Right renal pelvis (tissue), 4 donors: ENCODE measurements at places on chromosomes 7 and 10. TPM values are rescaled to one million over a fixed set of nuclear protein-coding genes. Genes with fewer than 3 reads are reported as not detected.

- DNase-seq, result no peak
Measured at GRCh38 chr10:47262606-47263533, 37.1 kb upstream of the GDF10 start.

- no peak for DNase-seq
Measured at GRCh38 chr7:19914866-19915265, 141.4 kb upstream of the TMEM196 start.

Gene CALD1
- 254 TPM for polyA plus RNA-seq

- DNase-seq, result no peak
Measured at GRCh38 chr7:4470246-4470645, 211.8 kb upstream of the FOXK1 start.

- DNase-seq, result no peak
Measured at GRCh38 chr7:112997831-112998230, 88.8 kb downstream of the GPR85 start.

- no peak for DNase-seq
Measured at GRCh38 chr10:57320416-57320815, 947.3 kb downstream of the IPMK start.

DNA sequence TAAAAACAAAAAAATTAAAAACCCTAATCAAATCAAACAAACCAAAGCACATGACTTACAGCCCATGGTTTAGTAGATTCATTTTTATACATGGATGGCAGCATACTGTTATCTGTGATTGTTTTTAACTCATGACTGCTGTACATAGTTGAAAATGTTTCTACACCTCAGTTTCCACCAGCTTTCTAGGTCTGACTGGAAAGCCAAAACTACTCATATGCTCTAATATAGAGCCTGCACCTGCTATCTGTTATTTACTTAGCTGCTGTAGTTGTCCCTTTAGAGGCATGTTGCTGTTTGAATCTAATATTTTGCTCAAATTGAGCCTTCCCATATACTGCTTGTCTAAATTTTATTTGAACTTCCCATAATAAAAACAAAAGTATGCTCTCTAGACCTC lies 289.9 kb upstream of the LRRN3 start:
- no peak for DNase-seq

- DNase-seq, result no peak
Measured at GRCh38 chr10:51241461-51241860, 167.2 kb downstream of the PRKG1 start.

Gene STAMBPL1
- 1.9 TPM for polyA plus RNA-seq

DNA sequence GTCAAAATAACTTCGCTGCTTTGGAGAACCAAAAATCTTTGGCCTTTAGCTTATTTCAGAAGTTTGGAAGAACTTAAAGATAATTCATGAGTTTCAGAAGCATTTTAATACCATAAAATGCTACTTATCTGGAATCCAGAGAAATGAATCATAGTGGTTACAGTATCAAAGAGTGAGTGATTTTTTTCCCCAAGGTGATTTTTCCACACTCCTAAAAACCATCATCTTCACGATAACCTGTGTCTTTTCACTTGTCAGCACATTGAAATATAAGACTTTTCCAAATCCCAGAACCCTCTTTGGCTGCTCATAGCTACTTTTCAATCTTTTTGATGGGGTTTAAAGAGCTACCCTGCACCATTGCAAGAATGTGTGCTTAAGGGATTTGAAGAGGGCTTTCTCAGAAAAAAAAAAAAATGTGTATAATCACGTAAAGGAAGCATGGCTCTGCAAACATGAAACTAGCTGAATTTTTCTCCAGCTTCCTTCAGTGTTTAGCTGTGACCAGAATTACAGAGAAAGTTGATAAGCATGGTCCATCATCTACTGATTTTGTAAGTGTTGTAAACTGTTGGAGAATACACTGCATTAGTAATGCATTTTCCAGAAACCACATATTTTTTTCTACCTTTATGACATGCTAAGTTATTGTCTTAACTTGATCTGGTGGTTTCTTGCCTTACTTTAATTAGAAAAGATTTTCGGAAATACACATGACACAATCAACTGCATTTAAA lies 134.9 kb downstream of the BICC1 start:
- DNase-seq, result no peak

- DNase-seq, result no peak
Measured at GRCh38 chr7:93566876-93567275, 7.6 kb downstream of the CALCR start.

Gene BAMBI
- 44.5 TPM for polyA plus RNA-seq

Gene ACTA2
- polyA plus RNA-seq, result 209 TPM

- no peak for DNase-seq
Measured at GRCh38 chr7:155729847-155730246, 82.4 kb downstream of the SHH start.

Gene TUBAL3
- 0.38 TPM for polyA plus RNA-seq

- no peak for DNase-seq
Measured at GRCh38 chr10:14296065-14296709, 34.5 kb downstream of the FRMD4A start.

GRCh38 chr10:17394854-17395253 lies 59.5 kb downstream of the ST8SIA6 start:
- DNase-seq, result no peak

Gene PPP1R17
- not detected for polyA plus RNA-seq

GRCh38 chr10:110241407-110241806 lies 34.0 kb downstream of the MXI1 start:
- DNase-seq, result no peak
